Fibroblast of the aortic adventitia (primary cell): ENCODE measurements at places on chromosomes 11 and 22.

DNA sequence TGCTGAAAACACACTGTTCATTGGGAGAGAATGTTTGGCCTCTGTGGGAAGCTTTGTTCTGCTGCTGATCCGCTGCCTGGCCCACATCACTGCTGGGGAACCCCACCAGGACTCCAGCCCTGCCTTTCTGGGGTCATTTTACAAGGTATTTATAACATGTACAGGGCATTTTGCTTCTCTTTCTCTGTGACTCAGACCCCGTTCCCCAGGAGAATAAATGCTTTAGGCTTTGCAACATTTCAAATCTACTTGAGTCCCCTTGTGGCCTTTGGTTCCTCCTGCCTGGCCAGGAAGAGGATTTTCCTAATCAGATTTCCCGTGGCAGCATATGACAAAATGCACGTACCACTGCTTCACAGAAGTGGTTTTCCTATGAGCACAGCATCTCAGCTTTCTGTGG, 43.0 kb downstream of the BTG4 start:
- peak; percentile 19 for DNase-seq

GRCh38 chr22:45842291-45842991, 134.5 kb downstream of the WNT7B start:
- peak; percentile 34 for DNase-seq

DNA sequence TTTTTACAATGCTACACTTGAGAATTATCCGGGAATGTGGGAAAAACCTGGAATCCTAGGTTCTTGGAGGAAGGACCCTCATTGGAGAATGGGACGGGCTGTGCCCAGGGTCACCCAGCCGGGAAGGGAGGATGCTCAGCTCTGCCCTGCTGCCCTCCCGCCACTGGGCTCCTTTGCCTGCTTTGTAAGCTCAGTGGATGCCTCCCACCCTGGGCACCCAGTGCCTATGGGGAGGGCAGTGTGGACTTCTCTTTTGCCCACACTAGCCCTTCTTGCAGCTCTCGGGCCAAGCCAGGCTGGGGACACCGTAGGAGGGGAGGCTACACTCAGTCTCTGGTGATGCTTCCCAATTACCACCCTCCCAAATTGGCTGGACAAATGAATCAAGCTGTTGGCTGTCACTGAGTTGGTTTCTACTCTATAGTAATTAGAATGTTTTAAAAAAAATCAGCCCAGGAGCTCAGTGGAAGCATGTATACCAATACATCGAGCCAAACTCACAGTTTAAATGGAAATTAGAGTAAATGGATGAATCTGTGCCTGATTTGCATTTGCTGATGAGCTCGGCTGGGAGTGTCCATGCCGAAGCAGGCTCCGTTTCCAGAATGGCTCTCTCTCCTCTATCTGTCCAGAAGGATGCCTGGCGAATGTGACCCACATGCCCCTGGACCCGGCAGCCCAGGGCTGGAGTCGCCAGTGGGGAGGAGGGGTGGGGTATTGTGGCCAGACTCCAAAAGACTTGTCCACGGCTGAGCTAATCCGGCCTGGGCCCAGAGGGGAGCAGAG, 317.0 kb downstream of the CTTN start:
- no peak for DNase-seq

GRCh38 chr11:82890002-82890341, 10.3 kb downstream of the PRCP start:
- peak; percentile 7 for DNase-seq

DNA sequence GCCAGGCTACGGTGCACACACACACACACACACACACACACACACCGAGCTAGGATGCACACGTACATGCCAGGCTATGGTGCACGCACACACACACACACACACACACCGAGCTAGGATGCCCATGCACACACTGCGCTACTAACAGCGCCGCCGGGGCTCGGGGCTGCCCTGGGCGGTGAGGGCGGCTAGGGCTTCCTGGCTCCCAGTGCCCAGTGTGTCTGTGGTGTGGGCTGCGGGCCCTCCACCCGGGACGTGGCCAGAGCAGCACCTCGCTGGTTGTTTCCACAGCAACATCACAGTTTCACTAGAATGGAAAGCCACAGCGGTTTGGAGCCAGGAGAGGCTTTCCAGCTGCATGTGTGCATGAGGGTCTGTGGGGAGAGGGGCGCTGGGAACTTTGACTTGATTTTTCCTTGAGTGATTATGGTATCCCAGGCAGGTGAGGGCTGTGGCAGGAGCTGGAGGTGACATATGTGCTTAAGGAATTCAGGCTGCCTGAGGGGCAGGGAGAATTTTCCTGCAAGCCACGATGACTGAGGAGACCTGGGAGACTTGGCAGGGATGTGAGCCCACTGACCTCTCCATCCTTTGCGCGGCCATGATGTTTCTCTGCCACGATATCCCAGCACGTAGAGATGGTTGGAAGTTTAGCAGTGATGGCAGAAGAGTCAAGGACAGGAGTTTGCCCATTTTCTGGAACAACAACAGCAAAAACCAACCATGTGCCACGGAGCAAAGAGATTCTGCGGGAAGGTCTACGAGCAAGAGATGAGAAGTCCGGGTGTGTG, 195.9 kb downstream of the SNX19 start:
- no peak for DNase-seq

- no peak for DNase-seq
These were observed 202.4 kb upstream of the PDGFD start for GRCh38 chr11:104366321-104366734.

GRCh38 chr11:75831915-75832502, 17.0 kb downstream of the UVRAG start:
- no peak for DNase-seq
